RCC 7860 (cell line): ENCODE measurements at places on chromosomes 7 and 10.

- DNase-seq: no peak
Observed at GRCh38 chr10:64829888-64830412, 1308.7 kb downstream of the REEP3 start.

DNA sequence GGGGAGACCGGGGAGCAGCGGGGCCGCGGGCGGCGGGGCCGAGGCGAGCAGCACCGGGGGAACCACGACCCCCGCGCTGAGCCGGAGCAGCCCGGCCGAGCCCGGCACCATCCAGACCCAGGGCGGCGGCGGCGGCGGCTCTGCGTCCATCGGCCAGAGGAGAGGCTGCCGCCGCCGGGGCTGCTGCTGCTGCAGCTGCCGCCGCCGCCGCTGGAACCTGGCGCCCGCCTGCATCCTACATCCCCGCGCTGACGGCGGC is 190 bp downstream of the TCERG1L start:
- no peak for DNase-seq

GRCh38 chr7:24025094-24025493 is 258.9 kb upstream of the NPY start:
- no peak for DNase-seq

- peak; percentile 24 for DNase-seq
Observed at GRCh38 chr10:16545116-16545736, 23.5 kb upstream of the C1QL3 start.

DNA sequence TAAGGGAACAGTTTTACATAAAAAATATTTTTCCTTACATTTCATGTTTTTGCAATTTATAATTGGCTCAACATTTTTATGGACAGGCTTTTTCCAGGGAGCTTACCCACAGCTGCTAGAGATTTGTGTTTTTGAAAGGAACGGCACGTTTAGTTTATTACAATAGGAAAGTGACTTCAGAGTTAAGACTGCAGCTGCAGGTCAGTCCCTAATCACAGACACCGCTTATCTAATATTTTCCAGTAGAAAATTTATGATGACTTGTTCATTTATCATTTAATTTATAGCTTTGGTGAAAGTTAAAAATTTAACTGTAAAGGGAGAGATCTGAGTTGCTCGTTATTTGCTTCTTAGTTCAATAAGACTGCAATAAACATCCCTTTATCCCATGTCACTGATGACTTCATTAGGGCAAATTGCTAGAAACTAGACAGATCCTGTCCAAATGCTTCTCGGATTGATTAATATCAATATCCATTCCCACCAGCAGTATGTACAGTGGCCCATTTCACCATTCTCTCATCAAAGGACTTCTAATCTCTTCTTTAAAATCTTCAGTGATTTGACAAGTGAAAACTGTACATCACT is 97.0 kb upstream of the ODAD2 start:
- no peak for DNase-seq

GRCh38 chr10:84826704-84827103 is 498.3 kb downstream of the CCSER2 start:
- DNase-seq: no peak

GRCh38 chr7:78399033-78399769 is 600.6 kb downstream of the PHTF2 start:
- no peak for DNase-seq

GRCh38 chr7:30635798-30636197 is 41.1 kb downstream of the GARS1 start:
- no peak for DNase-seq

GRCh38 chr7:112167147-112167546 is 39.1 kb downstream of the DOCK4 start:
- DNase-seq: no peak
